ENCODE measurements at places on chromosomes 6 and 20.
A peak's percentile ranks its signal among the peaks of the same experiment; 100 is the strongest.

DNA sequence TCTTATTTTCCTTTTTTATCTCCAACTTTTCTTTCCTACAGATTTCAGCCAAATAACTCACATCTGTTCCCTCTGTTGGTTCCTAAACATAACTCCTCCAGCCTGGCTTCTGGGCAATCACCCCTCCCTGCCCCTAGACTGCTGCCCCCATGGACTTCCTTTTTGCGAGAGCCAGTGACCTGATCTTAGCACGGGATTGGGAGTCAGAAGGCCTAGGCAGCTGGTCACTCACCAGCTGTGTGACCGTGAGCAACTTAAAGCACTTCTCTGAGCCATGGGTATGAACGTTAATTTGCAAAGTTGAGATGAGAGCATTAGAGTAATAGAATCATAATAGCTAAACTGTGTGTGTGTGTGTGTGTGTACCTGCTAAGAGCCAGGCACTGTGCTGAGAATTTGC, 4.5 kb upstream of the MMP9 start:
- DNase-seq, result no peak

DNA sequence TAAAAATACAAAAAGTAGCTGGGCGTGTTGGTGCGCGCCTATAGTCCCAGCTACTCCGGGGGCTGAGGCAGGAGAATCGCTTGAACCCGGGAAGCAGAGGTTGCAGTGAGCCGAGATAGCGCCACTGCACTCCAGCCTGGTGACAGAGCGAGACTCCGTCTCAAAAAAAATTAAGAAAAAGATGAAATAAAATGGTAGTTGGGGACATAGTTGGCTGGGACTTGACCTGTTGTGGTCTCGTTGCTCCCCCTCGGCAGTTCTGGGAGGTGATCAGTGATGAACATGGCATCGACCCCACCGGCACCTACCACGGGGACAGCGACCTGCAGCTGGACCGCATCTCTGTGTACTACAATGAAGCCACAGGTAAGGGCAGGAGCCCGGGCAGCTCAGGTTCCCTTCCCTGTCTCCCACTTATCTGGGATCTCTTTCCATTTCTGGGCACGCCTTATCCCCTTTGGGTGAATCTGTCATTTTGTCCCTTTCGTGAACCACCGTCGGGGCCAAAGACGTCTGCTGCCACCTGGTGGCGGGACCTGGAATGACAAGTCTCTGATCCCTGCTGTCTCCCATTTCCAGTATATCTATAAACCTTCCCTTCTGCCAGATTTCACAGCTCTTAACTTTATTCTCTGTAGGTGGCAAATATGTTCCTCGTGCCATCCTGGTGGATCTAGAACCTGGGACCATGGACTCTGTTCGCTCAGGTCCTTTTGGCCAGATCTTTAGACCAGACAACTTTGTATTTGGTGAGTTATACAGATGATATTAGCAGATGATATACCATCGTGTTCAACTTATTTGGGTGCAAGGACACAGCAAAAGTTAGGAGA, 2.3 kb downstream of the TUBB start:
- DNase-seq, result peak; percentile 89

GRCh38 chr6:30075790-30076732, 492 bp upstream of the RNF39 start:
- peak; percentile 38 for DNase-seq

- no peak for DNase-seq
These were observed 102.5 kb upstream of the EMILIN3 start for GRCh38 chr20:41468994-41469600.

DNA sequence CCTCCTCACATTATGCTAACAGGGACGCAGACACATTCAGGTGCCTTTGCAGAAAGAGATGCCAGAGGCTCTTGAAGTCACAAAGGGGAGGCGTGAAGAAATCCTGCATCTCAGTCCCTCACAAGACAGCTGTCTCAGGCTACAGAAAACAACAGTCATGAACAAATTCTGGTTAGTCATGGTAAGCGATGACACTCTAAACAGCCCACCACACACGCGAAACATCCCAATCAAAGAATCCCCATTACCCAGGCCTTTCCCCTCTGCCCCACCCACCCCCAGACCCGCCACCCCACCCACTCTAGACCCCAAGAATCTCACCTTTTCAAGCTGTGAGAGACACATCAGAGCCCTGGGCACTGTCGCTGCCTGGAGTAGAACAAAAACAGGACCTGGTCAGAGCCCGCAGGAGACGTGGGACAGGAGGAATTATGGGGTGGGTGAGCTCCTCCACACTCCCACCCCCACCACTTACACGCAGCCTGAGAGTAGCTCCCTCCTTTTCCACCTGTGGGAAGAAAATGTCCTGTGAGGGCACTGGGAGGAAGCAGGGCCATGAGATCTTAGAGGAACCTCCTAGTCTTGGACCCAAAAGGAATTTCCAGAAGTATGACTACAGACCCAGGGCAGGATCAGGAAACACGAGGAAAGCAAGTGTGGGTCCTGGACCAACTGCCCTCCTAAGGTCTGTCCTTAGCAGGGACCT, 2.7 kb downstream of the HLA-B start:
- DNase-seq, result no peak

DNA sequence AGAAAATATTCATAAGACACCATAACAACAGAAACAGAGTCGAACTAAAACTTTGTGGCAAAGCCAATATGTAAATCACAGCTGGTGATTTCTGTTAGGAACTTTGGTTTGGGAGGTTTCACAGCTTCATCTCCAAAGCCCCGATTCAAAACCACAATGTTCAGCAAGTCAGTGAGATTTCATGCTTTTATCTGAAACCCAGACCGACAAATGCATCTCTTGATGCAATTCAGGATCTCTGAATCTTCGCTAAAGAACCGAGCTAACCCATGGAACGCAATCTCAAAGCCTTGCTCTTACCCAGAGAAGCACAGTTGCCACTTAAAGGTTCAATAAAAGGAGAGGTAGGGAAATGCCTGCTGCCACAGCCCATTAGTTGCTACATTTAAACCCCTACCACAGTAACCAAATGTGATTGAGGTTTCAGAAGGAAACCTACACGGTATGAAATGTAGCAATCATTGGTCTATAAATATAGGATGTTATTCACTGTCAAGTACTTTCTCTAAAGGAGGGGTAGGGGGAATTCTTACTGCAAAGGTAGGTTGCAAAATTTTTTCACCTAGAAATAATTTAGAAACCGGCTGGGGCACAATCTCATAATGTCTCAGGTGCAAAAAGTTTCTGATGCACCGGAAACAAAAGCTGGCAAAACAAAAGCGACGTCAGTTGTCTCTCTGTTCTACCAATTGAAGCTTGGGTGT, 381.0 kb upstream of the ARID1B start:
- DNase-seq, result peak; percentile 62

DNA sequence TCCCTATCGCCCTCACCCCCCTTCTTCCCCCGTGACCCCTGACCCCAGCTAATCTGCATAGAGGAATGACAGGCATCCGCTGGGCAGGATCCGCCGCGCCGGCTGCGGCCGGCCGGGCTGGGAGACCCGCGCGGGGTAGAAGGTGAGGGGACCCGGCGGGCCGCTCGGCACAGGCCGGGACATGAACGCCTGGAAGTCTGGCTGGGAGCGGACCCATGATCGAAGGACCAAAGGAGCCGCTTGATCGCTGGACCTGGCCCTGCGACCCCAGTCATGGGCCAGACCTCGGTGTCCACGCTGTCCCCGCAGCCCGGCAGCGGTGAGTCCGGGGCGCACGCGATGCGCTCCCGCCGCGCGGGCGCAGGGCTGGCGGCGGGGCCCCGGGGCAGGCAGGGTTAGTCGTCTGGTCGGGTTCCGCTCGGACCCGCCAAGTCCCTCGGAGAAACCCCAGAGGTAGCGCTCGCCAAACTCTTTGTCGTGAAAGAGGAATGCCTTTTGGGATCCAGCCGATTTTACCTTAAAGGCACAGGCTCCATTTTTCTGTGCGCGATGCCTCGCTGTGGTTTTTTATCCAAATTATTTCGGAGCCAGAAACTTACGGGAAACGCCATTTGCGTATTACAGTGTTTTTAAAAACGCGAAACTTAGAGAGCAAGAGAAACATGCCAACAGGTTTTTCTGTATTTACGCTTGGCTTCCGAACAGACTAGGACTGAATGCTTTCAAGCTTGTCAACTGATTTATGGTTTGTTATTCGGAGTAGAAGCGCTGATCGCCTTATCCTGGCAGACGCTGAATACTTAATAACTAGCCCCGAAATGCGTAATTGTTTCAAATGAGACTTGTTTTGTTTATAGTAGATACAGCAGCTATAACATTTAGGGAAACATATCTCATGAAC, at the start of gene PHACTR2:
PHACTR2 (plus strand) TSS at position 75 of the 901 bp plus-strand sequence; CDS start at position 274, 199 bp downstream.
- DNase-seq, result peak; percentile 78

DNA sequence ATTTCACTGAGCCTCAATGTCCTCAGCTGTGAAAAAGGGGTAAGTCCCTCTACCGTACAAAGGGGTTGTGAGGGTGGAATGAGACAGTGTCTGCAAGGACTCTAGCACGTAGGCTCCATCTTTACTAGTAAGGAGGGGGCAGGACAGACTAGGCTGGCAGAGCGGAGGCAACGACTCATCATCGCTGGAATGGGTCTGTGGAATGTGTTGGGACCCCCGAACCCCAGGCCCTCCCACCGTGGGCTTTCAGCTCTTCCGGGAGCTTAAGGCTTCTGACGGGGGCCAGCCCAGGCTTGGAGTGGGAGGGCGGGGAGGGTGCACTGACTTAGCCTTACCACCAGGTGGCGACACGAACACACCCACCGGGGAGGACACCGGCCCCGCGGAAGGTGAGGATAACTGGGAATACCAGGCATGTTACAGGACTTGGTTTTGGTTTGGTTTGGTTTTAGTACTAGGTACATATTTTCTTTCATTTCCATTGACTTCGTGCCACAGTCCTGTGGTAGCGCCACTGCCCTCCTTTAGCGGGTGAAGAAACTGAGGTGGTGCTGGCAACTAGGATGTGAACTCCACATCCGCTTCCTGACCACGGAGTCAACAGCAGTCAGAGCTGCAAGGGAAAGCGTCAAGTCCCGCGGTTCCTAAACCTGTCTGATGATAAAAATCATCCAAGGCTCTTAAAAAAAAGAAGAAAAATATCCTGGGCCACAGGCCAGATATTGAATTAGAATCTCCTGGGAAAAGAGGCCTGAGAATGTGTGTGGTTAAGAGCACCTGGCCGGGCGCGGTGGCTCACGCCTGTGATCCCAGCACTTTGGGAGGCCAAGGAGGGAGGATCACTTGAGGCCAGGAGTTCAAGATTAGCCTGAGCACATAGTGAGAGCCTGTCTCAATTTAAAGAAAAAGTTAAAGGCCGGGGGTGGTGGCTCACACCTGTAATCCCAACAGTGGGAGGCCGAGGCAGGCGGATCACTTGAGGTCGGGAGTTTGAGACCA, 10.3 kb upstream of the TULP1 start:
- DNase-seq, result peak; percentile 87

- DNase-seq, result no peak
These were observed 3.5 kb downstream of the MCUR1 start for GRCh38 chr6:13810688-13811446.

DNA sequence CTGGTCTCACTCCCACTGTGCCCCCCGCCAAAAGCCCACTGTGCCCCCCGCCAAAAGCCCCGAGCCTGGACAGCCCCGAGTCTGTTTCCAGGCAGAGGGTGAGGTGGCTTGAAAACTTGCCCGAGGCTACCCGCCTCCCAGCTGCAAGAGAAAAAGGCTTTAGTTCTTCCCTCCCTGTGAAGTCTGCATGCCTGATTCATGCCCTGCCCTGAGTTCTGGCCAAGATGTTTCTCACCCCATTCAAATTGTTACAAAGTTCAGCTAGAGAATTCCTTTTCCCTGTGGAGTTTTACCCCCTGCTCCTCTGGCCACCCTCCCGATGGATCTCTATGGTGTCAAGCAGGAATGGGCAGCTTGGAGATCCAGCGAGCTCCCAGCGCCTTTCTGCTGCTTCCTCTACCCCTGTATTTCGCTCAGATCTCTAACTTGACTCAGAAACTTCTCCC, 298.8 kb upstream of the MAP3K7 start:
- no peak for DNase-seq

GRCh38 chr6:148405894-148406293, 63.3 kb downstream of the SASH1 start:
- DNase-seq, result no peak

GRCh38 chr20:574297-574942, 30.8 kb upstream of the CSNK2A1 start:
- no peak for DNase-seq

- DNase-seq, result no peak
These were observed 7.1 kb downstream of the MRPS10 start for GRCh38 chr6:42210551-42210950.

GRCh38 chr20:60512443-60512842, 554.2 kb downstream of the CDH26 start:
- DNase-seq, result no peak

DNA sequence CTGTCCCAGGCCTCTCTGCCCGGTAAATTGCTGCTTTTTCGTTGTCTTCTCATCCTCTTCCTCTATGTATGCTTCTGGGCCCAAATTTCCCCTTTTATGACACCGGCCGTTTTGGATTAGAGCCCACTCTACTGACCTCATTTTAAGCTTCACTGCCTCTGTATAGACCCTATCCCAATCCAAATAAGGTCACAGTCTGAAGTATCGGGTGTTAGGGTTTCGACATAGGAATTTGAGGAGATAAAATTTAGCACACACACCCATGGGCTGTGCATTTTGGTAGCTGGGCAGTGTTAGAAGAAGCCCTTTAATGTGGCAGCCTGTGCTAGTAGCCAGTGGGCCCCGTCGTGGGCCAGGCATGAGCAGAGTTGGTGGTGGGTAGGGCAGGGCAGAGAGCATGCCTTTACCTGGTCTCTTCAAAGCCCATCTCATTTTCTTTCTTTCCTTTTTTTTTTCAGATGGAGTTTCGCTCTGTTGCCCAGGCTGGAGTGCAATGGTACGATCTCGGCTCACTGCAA, 27.9 kb upstream of the EZR start:
- no peak for DNase-seq

- no peak for DNase-seq
These were observed 334.9 kb downstream of the RFPL4B start for GRCh38 chr6:112682071-112682470.

GRCh38 chr20:24096264-24096663, 107.7 kb upstream of the GGTLC1 start:
- no peak for DNase-seq

- DNase-seq, result no peak
These were observed 8.2 kb downstream of the FAM135A start for GRCh38 chr6:70421509-70421908.

- no peak for DNase-seq
These were observed 718.5 kb downstream of the RFPL4B start for GRCh38 chr6:113065611-113066010.

GRCh38 chr20:2866236-2866635, 7.0 kb upstream of the PTPRA start:
- DNase-seq, result no peak

DNA sequence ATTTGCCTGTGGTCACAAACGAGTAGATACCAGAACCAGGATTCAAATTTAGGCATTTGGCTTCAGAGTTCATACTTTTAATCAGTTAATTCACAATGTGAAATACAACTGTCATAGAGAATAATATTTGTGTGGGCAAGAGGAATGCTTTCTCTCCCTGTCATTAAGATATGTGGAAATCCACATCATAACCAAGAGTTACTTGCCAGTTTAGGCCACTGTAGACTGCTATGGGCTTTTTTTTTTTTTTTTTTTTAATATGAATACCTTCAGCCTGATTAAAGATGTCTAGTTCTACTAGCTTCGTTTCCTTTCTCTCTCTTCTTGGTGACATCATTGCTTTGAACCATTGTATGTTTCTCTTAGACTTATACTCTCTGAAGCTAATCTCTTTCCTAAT, 244.9 kb downstream of the ZFAND3 start:
- DNase-seq, result no peak

GRCh38 chr20:3869839-3870634, 19.1 kb upstream of the PANK2 start:
- no peak for DNase-seq

- no peak for DNase-seq
These were observed 127.9 kb downstream of the SLC23A2 start for GRCh38 chr20:4873396-4873795.
